Osteoblast (primary cell): ENCODE measurements at places on chromosomes 4 and X.

DNA sequence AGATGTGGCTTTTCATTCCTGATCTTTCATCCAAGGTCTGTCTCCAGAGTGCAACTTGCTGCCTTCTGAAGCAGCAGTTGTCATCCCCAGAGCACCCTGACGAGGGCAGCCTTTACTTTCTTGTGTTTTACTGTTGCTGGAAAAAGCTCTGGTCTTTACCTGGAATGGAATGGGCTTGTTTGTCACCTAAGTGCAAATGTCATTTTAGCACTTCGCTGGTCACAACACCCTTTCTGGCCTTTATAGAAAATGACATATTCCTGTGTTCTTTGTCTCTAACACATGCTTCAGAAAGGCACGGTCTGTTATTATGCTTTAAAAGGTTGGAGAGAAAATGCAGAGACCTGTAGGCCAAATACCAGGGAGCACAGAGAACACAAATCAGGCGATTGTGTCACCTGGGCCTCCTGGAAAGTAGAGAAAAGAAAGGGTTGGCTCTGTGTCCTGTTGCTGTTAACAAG lies 332.7 kb upstream of the IGFBP7 start:
- DNase-seq: peak; percentile 73

GRCh38 chr4:126838941-126839679 lies 793.6 kb upstream of the INTU start:
- peak; percentile 79 for DNase-seq

DNA sequence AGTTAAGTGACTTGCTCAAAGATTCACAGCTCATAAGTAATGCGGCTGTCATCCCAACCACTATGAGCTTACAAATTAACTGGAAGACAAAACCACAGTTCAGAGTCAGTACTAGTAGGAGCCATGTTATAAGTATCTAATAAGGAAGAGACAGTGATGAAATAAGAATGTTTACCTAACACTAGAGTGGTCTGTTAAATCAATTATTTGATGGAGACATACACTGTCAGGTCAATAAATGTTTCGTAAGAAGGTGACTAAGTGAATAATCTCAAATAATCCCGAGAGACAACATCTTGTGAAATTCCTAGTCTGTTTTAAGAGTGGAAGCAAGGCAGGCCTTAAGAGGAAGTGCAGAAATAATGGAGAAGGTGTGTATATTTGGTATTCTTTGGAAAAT lies 25.8 kb upstream of the AMELX start:
- no peak for DNase-seq

DNA sequence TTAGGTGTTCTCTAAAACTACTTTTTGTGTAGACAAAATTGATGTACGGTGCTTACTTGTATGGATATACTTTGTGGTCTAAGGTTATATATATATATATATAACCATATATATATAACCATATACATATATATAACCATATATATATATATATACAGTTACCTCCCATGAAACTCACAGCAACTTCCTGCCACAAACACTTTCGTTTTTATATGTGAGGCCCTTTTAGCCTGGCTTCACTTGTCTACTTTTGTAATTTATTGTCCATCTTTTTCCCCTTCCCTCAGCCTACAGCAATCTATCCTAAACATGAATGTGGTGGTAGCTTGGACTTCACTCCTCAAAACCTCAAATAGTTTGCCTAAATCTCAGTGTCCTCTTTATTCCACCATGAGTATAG lies 72.8 kb upstream of the NPFFR2 start:
- no peak for DNase-seq

DNA sequence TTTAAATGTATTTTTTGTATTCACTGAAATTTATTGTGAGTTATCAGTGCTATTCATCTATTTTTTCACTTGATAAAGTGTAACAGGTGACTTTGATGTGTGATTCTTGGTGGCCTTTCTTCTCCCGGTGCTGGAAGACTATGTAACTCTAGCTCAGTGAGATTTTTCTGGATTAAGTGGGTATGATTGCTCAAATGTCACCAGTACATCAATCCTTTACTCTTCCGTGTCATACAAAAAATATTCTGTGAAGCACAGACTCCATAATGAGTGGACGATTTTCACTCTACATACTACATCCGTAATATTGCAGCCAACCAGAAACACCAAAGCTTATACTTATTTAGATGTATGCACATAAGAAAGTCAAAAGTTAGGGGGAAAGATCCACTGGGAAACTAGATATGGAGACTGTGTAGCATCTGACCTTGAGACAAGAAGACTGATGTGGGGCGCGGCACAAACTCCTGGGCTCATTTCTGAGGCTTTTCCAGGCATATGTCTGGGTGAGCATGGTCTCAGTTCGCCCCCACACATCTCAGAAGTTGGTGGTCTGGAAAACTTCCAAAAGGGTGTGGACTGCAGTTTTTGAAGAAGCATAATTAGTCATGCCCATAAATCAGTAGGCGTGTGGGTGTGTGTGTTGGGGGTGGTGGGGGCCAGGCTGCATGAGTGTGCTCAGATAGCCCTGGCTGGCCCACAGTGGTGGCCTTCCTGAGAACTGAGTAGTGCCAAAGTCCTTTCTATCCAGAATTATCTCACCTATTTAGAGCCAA lies 53.9 kb upstream of the TENM3 start:
- DNase-seq: no peak

DNA sequence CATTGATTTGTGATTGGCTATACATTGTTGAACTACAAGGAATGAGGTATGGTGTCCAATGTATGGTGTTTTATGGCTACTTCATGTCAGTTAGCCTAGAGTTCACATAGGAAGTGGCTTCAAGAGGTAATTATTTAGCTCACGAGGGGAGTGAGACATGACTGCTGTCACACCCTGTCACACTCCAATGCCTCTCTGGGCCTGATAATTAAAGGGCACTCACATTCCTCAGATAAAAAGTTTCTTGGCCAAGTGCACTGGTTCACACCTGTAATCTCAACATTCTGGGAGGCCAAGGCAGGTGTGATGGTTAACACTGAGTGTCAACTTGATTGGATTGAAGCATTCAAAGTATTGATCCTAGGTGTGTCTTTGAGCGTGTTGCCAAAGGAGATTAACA lies 65.0 kb upstream of the DDX60 start:
- no peak for DNase-seq

GRCh38 chr4:102620697-102621497 lies 119.7 kb downstream of the NFKB1 start:
- peak; percentile 35 for DNase-seq
